ENCODE measurements at places on chromosomes 11 and 22.
A peak's percentile ranks its signal among the peaks of the same experiment; 100 is the strongest.

- no peak for DNase-seq
These were observed 18.8 kb downstream of the RRP7A start for GRCh38 chr22:42500836-42501179.

DNA sequence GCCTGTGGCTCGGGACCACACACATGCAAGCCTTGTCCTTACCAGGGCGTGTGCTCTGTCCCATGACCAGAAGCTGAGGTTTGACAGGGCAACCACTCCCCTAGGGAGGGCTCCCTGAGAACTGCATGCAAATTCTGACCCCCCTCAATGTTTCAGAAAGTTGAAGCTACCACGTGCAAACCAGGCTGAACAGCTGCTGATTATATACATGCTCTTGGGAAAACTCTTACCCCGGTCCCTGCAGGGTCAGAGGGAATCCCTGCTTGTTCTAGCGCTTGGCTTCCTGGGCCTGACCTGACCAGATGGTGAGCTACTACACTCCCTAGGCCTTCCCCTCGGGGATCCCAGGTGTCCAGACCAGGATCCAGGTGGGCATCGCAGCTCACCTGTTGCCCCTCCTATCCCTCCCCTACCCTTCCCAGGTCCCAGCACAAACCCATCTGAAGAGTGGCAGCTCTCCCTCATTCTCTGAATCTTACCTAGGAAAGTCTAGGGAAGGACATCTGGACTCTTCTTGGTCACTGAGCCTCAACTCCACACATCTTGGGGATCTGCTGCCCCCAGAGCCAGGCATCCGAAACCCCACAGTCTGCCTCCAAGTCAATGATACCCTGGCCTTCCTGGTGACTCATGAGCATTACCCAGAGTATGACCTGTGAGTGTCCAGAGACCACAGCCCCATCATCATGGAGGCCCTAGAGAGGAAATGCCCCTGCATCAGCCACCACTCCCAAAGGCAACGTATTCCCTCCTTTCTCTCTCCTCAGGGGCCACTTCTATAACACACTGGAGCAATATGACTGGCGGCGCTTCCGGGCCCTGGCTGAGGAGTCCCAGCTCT lies 61.5 kb downstream of the BTG4 start:
- no peak for DNase-seq

- no peak for DNase-seq
These were observed 23.3 kb upstream of the TMEM191C start for GRCh38 chr22:21443735-21444421.

GRCh38 chr22:23789121-23789520 lies 2.4 kb downstream of the SMARCB1 start:
- DNase-seq, result no peak

GRCh38 chr11:79493555-79494171 lies 52.8 kb upstream of the TENM4 start:
- DNase-seq, result peak; percentile 63

DNA sequence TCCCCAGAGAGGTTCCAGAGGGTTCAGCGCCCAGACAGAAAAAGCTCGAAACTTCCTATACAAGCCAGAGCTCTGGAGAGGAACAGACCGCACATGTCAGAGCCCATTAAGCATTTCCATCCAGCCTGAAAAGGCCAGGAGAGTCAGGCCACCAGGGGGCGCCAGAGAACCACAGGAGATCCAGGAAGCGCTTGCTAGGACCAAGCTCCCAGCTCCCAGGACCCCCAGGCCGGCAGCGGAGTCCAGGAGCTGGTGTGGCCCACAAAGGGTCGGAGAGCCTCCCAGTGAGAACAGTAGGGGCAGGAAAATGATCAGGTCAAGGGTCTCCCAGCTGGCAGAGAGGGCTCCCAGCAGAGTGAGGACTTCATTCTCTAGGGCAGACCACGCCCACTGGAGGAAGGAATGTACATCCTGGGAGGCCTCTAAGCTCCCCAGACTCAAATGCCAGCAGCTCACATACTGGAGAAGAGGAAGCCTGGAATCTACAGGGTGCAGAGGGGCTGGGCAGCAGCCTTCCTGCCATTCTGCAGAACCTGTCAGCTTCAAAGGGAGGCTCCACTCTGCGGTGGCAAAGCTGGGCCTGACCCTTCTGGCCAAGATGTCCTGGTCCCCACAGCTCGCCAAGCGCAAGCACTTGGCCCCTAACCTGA lies 2.1 kb upstream of the MEI1 start:
- DNase-seq, result peak; percentile 87

DNA sequence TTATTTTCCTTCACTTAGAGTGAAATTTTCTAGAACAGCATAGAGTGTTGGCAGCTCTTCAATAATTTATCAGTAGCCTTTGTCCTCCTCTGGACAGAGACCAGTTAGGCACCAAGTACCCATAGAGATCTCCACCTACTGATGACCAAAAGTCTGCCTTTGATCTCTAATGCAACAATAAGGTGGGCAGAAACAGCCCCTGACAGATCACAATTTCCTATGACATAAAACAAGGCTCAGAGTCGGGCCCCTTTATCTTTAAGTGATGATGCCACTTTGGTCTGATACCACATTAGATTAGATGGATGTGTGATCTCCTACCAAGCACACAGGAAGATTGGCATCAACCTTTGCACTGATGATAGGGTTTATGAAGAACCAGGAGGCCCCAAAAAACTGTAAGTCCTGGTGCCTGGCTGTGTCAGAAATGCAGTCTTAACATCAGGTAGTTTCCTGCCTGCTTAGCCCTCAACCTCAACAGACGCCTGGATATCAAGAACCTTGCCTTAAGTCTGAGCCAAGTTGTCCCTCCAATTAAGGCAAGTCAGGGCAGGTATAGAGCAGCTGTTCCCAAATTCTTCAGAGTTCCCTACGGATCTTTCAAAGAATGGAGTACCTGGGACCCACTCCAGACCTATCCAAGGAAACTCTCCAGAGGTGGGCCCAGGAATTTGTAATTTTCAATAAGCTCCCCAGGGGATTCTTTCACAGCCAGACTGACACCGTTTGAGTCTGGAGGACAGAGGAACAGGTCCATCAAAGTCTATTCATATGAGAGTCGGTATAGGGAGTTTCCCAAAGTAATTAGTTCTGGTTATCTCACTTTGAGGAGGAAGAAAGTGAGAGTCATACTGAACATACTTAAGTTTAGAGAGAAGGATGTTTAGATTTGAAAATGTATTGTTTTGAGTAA lies 30.6 kb upstream of the TMPRSS4 start:
- DNase-seq, result no peak

DNA sequence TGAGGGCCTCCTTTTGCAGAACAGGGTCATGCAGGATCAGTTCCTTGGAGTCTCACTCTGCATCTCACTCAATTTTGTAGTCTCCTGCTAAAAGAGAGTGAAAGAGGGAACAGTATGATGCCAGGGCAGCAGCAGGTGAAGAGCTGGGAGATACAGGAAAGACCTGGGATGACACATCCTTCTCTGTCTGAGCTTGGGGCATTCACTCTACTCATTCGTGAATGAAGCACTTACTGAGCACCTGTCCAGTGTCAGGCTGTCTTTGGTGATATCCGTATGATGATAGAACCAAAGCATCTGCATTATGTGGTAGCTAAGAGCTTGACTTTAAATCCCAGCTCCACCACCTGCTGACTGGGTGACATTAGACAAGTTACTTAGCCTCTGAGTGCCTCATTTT lies 14.4 kb downstream of the SREBF2 start:
- DNase-seq, result no peak

- DNase-seq, result no peak
These were observed 112.0 kb downstream of the PLEKHA7 start for GRCh38 chr11:16902182-16902581.

DNA sequence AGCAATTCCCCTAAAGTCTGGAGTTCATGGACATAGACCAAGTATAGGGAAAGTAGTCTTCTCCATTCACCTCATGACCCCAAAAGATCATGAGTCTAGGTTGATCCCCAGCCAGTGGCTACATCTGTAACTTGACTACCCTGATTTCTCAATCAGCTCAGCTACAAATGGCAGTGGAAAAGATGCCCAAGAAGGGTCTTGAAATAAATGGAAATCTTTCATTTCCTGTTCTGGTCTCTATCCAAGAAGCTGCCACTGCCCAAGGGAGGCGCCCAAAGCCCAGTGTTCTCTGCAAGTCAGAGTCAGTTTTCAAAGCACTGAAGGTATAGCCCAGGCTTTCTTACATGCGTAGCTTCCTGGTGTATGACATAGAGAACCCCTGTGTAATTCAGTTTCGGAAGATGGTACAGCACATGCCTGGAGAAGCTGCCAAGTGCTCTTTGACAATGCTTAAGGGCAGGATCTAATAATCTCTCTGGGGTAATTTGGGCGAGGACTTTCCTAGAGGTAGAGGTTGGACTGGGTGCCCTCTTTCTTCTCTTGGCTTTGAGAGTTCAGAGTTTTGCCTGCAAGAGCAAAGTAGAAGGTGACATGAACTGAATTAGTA lies 101.1 kb downstream of the ADAMTS15 start:
- no peak for DNase-seq

- DNase-seq, result no peak
These were observed 11.1 kb upstream of the SOX10 start for GRCh38 chr22:37995460-37995859.

- DNase-seq, result peak; percentile 26
These were observed at the start of gene CDKN1C for GRCh38 chr11:2885678-2886081. Gene CDKN1C, minus strand, starts transcription at chr11:2885775. Its CDS starts 319 bp downstream, at chr11:2885456.

DNA sequence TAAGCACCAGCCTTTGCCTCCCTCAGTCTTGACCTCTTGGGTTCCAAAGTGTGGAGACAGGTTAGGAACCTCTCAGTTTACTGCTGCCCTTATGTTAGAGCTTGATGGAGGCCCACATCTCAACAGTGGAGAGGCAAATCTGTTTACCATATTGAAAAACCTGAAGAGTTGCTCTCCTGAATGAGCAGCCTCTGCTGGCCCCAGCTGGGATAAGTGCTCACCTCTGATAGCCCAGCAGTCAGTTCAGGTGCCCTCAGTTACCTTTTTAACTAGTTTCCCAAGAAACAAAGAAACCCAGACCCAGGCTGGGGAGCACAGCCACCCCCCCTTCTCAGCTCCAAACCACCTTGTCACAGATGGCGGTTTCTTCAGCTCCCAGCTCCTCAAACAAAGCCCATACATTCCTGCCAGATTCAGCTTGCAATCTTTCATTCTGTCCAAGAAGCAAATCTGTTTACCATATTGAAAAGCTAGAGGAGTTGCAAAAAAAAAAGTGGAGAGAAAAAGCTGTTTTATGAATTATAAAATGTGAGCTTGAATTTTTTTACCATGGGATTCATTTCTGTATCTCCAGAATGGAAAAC lies 57.2 kb downstream of the PPFIBP2 start:
- DNase-seq, result no peak

DNA sequence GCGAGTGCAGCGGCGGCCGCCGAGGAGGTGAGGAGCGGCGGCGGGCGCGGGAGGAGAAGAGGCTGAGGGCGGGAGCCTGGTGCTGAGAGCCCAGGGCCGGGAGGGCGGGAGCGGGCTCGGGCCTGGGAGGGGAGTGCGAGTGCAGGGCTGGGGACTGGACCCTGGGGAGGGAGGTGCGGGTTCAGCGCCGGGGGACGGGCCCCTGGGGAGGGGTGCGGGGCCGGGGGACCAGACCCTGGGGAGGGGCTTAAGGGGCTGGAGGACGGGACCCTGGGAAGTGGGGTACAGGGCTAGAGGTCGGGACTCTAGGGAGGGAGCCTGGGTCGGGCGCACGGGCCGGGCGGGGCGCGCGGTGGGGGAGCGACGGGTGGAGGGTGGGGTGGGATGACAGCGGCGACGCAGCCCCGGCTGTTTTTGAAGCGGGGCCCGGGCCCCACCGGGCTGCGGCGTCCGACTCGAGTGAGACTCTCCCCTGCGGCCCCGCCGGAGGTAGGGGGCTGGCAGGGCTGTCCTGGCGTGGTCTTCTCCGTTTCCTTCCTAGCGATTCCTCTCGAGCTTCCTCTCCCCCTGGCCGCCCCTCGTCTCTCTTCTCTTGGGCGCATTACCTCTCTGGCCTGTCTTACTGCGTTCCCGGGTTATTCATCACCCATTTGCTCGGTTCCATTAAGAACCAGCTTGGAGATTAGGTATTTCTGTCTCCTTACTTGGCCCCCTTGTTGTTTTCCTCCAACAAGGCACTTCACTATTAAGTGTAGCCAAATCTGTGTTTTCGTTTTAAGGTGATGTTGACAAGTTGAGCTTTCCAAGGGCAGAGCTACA lies 754 bp downstream of the NUP50 start:
- no peak for DNase-seq

DNA sequence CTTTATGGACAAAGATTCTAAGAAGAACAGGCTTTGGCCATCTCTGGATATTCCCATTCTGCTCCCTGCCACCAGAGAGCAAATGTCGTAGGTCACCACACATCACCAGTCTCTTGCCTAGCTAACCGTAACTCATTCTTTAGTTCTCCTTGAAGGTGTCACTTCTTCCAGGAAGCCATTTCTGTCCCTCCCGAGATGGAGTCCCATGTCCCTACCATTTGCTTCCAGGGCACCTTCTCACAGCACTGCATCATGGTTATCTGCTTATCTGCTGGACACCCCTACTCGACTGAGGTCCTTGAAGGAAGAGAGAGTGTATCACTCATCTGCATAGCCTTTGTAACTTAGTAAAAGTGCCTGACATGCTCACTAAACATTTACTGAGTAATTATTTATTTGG lies 47.6 kb downstream of the FAM83F start:
- DNase-seq, result no peak

GRCh38 chr11:23959462-23959861 lies 537.4 kb upstream of the LUZP2 start:
- no peak for DNase-seq

- DNase-seq, result no peak
These were observed 8.6 kb downstream of the TAB1 start for GRCh38 chr22:39408173-39408572.

- no peak for DNase-seq
These were observed 71.7 kb downstream of the PAK1 start for GRCh38 chr11:77402218-77402556.

- no peak for DNase-seq
These were observed 42.7 kb upstream of the CYP2D6 start for GRCh38 chr22:42173183-42173926.

DNA sequence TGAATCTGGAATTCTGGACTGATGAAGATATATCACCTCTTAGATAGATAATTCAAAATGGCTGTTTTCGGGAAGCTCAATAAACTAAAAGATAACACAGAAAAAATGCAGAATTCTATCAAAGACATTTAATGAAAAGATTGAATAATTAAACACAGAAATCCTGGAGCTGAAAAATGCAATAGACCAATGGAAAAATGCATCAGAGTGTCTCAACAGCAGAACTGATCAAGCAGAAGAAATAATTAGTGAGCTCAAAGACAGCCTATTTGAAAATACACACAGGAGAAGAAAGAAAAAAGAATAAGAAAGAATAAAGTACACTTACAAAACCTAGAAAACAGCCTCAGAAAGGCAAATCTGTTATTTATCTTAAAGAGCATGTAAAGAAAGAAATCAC lies 356.4 kb upstream of the B3GAT1 start:
- no peak for DNase-seq

DNA sequence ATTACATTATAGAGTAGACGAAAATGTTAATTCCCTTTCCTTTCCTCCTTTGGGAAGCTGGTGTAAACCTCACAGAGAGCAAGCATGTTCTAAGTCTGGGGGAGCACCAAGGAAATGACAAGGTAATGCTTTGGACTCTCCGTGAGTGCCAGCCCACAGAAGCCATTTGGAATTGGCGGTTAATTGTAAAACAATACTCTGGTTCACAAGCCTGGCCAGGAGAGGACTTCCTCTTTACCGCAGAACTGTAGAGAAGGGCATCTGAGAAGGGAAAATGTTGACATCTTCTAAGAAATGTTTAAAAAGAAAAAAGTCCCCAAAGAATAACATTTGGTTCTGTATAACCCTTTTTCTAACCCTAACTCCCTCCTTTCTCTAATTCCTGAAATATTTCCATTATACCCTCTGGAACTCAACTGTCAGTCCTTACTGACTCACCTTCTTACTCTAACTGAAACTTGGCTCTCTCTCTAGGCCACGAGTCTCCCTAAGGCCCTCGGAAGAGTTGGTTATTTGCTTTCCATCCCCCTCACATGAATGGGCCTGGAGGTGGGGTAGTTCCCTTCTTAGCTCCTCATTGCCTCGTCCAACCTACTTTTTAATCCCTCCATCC lies 379.8 kb downstream of the SOX6 start:
- peak; percentile 5 for DNase-seq

Measured in kidney glomerular epithelial cell (primary cell).